Mammary epithelial cell (primary cell): ENCODE measurements at places on chromosomes 3 and 15. TPM values are rescaled to one million over a fixed set of nuclear protein-coding genes. Genes with fewer than 3 reads are reported as not detected.

Gene CCR4
- not detected for polyA plus RNA-seq

Gene ACSBG1
- not detected for polyA plus RNA-seq

Gene FBN1
- polyA plus RNA-seq: 3.6 TPM

Gene DGKG
- 2.1 TPM for polyA plus RNA-seq

DNA sequence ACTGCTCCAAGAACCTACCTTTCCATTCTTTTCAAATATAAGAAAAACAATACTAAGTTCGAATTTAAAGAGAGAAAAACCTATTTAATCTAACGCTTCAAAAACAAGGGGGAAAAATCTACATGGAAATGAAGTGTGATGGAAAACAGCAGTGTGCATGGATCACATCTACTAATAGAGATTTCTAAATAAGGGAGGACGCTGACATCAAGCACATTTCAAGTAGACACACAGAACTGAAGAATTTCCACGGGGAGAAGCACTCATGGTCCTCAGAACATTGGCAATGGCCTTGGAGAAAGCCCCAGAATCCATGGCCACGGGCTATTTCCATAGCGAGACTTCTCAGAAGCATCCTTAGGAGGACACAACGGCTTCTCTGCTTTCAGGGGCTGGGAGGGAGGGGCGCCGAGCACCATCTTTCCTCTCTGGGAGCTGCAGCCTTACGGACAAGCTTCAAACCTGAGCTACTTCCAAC is 1.0 kb downstream of the TASOR start:
- no peak for DNase-seq

GRCh38 chr3:196398782-196399181 is 33.4 kb downstream of the UBXN7 start:
- no peak for DNase-seq

DNA sequence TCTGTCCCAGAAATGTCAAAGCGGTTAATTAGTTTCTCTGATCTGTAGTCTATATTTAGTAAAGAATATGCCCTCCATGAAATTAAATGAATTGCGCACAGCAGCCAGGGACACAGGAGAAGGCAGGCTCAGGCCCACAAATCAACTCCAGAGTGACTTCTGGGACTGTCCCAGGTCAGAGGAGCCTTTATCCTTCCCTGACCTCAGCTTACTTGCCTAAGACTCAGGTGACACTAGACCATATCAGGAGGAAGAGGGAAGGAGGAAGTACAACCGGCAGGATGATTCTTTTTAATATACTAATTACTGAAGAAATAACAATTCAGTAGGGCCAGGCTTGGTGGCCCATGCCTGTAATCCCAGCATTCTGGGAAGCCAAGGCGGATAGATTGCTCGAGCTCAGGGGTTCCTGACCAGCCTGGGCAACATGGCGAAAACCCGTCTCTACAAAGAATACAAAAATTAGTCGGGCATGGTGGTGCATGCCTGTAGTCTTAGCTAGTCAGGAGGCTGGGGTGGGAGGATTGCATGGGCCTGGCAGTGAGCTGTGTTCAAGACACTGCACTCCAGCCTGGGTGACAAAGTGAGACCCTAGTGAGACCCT is 1.8 kb upstream of the GPR15 start:
- DNase-seq: no peak

- DNase-seq: no peak
Observed at GRCh38 chr15:77988347-77989295, 88.9 kb downstream of the TBC1D2B start.

DNA sequence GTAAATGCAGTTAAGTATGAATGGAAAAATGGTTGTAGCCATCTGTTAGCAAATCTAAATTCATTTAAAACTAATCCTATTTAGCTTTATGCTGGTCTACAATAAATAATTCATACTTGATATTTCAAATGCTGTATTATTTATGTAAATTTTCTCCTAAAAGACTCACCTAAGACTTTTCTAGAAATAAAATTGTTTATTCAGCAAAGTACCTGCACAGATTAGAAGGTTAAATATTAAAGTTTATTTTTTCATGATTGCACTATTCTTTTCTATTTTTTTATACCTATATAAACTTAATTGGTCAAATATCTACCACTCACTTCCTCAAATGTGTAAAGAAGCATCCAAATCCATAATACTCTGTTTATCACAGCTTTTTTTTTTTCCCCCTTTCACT is 45.2 kb downstream of the MBNL1 start:
- no peak for DNase-seq

GRCh38 chr3:180433152-180433551 is 168.8 kb upstream of the TTC14 start:
- DNase-seq: peak; percentile 94

- no peak for DNase-seq
Observed at GRCh38 chr15:97036301-97036700, 705.8 kb downstream of the NR2F2 start.

DNA sequence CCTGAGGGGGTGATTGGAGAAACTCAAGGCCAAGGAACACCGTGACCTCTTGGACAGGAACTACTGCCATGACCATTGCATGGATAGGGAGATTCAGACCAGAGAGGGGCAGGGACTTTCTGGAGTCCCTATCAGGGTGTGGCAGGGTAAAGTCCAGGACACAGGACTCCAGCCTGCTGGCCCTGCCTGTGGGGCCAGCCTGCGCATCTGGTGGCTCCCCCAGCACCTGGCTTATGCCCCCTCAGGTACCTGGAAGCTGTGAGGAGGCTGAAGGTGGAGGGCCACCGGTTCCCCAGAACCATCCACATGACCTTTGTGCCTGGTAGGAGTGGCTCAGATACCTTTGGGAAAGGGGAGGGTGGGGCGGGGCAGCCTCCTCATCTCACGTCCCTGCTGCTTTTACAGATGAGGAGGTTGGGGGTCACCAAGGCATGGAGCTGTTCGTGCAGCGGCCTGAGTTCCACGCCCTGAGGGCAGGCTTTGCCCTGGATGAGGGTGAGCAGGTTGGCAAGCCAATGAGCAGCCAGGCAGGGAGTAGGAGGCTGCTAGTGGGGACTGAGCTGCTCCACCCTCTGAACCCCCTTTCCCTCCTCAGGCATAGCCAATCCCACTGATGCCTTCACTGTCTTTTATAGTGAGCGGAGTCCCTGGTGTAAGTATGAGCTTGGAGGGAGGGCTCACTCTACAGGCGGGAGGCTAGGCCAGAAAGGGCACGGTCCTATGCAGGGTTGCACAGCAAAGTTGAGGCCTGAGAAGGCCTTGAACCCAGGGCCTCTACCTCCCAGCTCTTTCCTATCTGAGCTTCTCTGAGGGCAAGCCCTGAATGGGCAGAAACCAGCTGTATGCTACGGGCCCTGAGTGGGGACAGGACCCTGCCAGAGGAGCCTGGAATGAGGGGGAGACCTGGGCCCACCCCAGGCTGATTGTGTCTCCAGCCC is 2.9 kb downstream of the ACY1 start:
- no peak for DNase-seq

DNA sequence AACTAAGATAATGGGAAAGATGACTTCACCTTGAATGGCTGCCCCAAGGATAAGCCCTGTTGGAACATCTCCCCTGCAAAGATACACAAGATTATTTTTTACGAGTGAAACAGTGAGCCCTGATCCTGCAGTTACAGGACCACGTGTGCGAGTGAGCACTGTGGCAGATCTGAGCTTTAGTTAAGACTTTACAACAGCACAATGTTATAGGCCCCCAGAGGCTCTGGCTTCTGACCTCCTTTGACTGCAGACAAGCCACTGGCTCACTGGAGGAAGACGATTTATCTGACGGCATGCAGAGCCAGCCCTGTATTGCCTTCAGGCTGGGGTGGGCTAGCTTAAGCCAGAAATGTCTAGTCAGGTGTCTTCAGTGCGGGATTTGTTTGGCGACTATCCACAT is 174.4 kb downstream of the ARRDC4 start:
- DNase-seq: no peak

- DNase-seq: peak; percentile 56
Observed at GRCh38 chr3:180680097-180680430, 775 bp upstream of the CCDC39 start.

- no peak for DNase-seq
Observed at GRCh38 chr3:31903686-31904431, 77.2 kb downstream of the OSBPL10 start.

DNA sequence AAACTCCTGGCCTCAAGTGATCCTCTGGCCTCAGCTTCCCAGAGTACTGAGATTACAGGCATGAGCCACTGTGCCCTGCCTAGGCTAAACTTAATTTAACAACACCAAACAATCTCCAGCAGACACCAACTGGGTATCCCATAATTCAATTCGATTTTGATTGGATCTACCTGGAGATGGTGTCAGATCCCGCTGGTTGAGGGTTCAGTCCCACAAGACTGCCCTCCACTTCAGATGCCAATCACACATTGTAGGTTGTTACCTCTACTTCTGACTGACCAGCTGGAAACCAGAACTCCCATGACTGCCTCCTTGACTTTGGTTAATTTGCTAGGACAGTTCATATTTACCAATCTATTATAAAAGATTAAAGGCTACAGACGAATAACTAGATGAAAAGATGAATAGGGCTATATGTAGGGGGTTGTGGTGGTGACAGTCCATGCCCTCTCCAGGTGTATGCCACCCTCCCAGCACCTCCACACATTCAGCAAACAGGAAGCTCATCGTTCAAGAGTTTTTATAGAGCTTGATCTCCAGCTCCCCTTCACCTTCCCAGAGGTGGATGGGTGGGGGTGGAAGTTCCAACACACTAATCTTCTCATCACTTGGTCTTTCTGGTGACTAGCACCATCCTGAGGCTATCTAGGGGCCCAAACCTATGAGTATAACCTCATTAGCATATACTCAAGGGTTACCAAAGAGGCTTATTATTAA is 9.3 kb downstream of the B2M start:
- no peak for DNase-seq

DNA sequence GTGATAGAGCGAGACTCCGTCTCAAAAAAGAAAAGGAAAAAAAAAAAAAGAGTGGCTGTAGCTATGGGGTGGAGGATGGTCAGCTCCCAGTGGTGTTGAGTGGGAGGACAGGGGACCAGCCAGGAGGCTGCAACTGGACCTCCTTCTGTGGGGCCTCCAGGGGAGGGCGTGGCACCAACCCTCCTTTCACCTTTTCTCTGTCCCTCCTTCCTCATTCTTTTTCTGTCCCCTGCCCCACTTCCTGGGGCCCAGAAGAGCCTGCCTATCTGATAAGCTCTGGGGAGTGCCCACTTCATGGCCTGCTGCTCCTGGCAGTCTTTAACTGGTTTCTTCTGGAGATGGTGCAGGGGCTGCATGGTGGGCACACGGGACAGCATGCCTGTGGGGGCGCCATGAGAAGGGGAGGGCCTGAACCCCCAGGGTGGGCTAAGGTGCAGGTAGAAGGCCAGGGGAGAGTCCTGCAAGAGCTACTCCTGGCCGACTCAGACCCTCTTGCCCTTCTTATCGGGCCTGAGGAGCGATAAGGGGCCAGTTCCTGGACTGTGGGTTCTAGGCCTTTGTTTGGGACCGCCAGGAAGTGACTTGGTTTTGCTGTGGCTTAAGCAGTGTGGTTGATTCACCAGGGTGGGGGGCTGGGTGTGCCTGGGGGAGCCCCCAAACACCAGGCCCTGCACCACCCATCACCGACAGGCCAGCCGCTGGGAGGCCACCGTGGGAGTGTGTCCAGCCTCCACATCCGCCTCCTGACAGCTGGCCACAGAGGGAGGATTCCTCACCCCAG is 49.4 kb upstream of the FLNB start:
- no peak for DNase-seq

DNA sequence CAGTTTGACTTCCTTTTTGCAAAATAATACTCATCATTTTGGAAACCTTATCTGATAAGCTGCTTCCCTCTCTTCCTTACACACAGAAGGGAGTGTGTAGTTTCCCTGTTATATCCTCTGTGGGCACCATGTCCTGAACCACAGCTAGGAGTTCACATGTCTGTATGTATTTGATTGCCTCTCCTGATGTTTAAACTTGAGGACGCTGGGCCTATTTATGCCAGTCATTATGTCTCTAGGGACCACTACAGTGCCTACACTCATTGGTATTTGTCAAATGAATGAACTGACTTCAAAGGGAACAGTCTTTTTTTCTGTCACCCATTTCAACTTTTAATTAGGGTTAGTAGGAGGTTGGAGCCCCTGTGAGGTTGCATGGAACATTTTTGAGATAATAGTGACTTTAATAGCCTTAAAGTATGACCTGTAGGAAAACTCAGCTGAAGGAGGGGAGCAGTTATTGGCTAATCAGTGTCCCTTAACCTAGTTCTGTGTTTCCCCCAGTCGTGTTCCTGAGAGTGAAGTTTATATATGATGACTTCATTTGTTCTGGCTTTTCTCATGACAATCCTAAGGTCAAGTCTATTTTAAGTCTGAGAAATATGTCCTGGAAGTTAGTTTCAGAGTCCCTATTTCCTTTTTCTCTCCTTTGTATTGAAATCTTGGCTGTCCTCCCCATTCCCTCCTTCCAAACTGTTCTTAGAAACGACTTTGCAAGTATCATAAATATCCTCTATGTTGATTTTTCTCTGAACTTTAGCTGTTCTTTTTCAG is 28.9 kb downstream of the PDE8A start:
- DNase-seq: no peak

DNA sequence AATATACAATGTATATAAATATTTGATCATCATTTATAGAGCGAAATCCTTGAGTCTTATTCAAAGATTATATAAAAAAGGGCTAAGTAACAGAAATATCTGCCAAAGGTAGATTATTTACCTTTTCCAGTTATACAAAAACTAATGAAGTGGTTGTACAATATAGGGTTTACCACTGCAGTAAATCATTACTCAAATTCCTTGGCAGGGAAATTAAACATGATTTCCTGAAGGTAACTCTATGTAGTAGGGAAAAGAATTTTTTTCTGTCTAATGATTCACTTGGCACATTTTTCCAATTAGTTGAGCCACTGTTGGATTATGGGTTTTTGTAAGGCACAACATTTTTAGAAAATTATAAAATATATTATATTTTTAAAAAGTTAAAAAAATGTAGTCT is 129.6 kb downstream of the NR2F2 start:
- no peak for DNase-seq

DNA sequence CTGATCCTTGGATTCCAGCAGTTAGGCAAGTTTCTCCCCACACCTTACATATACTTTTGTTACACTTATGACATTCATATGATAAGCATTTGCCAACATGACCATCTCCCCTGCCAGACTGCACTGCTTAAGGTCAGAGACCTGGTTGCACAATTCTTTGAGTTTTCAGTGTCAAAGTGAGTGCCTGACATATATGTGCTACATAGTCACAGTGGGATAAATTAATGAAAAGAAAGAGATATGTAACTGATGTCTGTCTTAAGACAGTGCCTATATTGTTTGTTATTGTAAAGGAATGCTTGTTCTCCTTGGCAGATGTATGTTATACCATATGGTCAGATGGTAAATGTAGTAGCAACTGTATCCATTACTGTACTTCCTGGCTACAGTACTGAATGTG is 3.5 kb upstream of the DCUN1D1 start:
- DNase-seq: no peak

- DNase-seq: peak; percentile 93
Observed at GRCh38 chr3:72678867-72679266, 169.4 kb downstream of the SHQ1 start.

GRCh38 chr3:13013994-13014754 is 59.1 kb downstream of the IQSEC1 start:
- no peak for DNase-seq
